ENCODE measurements at places on chromosomes 2 and 18.

GRCh38 chr18:80009661-80010550, 21.5 kb upstream of the TXNL4A start:
- no peak for DNase-seq

DNA sequence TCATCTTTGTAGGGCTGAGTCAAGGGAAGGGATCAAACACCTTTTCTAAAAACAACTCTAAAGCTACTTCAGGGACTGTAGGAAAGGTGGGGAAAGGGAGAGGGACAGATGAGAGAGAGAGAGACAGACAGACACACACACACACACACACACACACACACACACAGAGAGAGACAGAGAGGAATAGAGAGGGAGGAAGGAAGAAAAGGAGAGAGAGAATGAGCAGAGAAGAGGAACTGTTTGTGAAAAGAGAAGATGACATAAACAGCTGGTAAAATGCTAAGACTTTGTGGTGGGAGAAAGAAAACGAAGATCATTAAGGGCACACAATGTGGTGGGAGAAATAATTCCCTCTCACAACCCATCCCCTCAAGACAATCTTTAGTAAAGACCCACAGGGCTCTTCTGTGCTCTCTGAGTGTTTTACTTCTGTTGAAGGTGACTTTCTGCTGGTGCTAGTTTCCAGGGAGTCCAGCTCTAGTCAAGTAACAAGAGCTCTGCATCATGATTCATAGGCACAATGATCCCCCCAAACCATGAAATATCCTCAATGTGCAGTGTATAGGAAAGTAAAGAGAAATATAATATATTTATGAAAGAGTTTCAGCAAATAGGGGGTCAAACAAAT, 77.2 kb upstream of the STK17B start:
- DNase-seq = no peak

GRCh38 chr2:231001036-231001435, 5.1 kb downstream of the SPATA3 start:
- DNase-seq = no peak

DNA sequence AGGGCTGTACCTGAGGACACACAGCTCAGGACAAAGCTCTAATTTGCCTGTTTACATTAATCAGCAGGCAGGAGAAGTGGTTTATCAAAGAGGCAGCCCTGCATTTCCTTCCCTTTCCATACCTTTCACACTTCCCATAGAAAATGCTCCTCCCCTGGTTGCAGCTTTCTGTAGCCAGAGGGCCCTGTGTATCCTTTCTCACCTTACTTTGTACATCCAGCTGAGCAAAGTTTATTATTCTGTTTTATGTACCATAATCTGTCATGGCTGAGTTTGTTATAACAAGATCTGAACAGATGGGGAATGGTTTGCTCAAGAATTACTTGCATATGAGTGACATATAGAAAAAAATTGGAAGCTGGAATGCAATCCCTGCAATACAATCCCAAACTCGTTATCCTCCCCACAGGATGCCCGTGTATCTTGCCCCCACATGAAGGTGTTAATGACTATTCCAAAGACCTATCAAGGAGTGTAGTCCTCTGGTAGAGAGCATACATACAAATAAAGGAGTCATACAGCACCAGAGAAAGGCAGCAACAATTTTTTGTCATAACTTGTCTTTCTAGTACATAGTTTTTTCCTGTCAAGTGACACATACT, 1025.8 kb upstream of the KLHL29 start:
- no peak for DNase-seq

- DNase-seq = no peak
Measured at GRCh38 chr2:110905217-110905616, 172.8 kb downstream of the ACOXL start.

DNA sequence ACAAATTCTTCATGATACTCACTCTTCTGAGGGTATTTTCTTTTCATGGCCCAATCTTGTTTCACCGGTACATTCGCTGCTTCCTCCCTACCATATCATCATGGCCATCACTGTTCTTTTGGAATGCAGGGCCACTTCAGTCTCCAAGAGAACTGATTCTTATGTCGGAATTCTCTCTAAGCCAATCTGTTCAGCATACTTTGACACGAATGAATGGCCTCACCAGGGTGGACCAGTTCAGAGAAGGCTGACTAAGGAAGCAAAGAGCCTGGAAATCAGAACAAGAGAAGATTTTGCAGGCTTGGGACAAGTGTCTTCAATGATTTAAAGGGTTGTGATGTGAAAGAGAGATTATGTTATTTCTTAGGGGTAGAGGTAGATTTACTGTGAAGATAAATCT, 5.0 kb upstream of the EPB41L5 start:
- DNase-seq = no peak

DNA sequence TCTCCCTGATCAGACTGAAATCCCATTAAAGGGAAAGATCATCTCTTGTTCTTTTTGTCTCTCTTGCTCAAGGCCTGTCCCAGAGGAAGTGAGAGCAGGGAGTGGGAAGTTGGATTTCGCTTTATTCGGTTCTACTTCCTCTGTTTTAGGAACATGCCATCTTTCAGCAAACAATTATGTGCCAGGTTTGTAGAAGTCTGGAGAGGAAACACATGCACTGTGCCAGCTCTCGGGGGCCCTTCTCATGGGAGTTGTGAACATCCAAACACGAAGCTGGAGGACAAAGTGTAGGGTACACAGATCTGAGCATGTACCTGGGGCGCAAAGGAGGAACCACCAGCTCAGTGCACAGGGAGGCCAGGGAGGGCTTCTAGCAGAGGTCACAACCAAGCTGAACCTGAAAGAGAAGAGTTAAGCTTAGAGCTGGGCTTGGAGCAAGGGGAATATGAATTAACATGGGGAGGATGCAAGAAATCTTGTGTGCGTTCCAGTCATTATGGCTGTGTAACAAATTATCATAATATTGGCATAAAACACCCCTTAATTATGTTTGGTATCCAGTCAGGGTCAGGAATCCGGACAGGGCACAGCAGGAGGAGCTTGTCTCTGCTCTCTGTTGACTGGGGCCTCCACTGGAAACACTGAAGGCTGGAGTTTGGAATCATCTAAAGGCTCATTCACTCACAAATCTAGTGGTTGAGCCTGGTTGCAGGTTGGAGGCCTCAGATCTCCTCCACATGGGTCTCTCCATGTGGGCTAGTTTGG, 128.6 kb downstream of the ZFP36L2 start:
- DNase-seq = no peak

Data from activated naive CD4-positive, alpha-beta T cell treated with anti-CD3 and anti-CD28 coated beads, Interleukin-2, amount 50 U/mL, for 16 hours (primary cell).